Stimulated activated CD8-positive, alpha-beta memory T cell treated with anti-CD3 and anti-CD28 coated beads, Interleukin-15, amount 100 ng/mL, for 1 hour (primary cell): ENCODE measurements at places on chromosomes 6 and 20.
A peak's percentile ranks its signal among the peaks of the same experiment; 100 is the strongest.

DNA sequence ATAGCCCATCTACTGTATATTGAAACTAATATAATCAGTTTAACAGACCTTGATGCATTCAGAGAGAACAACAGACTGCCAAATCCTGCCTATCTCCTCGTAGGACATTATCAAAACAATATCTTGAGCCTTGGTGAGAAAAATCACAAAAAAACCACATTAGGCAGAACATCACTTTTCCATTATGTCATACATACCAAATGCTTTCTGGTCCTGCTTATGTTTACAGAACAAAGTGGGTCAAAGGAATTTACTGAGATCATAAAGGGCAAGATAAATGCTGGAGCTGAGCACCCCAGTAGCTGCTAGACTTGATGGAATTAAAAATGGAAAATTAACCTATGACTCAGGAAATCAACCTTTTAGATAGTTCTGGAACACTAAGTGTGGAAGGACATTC lies 195.3 kb upstream of the KCNK16 start:
- no peak for DNase-seq

GRCh38 chr6:45714741-45715507 lies 300.7 kb downstream of the CLIC5 start:
- peak; percentile 27 for DNase-seq

DNA sequence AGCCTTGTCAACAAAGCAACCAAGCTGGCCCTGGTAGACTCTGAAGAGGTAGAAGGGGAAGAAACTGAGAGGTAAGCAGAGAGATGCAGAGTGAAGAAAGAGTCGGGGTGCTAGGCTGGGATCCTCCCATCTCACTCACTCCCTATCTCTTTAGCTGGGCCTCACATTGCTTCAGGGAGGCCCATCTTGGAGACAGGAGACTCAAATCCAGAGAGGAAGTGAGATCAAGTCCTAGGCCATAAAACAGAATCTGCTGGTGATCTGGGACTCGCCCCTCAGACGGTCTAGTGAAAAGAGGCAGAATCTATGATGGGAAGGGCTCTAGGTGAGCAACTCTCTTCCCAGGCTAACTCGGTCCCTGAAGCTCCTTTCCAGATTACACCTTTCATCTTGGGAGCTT lies 659 bp upstream of the GUCA1B start:
- no peak for DNase-seq

DNA sequence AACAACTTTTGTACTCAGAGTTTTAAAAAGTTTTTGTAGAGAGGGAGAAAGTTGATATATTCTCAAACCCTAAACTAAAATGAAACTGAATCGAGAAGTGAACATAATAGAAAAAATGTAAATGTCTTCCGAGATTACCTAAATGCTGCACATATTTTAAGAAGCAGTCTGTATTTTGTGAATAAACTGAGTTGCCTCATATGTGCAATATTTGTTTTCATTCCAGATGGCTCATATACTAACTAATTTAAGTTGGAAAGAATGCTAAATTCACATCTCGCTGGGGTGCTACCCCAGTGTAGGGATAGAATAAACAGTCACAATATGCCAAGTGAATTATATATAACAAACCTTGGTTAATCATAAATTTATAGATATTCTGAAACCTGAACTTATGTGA lies 285.9 kb upstream of the THEMIS start:
- DNase-seq = no peak

DNA sequence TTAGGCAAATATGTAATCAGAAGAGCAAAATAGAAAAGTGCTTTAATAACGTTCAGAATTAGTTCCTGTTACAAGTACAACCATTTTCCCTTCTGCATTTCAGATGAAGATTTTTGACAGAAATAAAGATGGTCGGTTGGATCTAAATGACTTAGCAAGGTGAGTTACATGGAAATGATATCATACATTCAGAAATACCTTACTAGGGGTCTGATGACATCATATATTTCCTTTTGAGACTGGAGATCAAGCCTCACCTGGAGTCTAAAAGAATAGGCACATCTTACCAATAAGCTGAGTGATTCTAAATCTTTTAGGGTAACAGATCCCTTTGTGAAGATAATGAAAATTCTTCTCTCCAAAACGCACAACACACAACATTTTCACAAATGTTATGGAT lies 29.8 kb downstream of the SCGN start:
- DNase-seq = no peak

DNA sequence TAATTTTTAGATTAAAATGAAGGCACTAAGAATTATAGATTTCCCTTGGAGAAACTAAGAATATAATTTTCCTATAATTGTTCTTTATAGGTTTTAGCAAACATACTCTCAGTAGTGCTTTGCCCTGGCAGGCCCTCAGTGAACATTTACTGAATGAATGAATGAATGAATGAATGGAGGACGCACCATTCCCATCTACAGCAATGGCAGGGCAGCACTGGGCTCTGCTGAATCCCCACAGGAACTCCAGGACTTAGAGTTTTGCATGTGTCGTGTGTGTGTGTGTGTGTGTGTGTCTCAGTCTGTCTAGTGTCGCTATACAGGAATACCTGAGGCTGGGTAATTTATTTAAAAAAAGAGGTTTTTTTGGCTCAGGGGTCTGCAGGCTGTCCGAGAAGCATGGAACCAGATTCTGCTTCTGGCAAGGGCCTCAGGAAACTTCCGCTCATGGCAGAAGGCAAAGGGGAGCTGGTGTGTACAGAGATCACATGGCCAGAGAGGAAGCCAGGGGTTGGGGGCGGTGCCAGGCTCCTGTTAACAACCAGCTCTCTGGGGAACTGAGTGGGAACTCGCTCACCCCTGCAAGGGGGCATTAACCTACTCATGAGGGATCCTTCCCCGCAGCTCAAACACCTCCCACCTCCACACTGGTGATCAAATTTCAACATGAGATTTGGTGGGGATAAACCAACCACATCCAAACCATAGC lies 20.1 kb downstream of the RNASET2 start:
- no peak for DNase-seq

DNA sequence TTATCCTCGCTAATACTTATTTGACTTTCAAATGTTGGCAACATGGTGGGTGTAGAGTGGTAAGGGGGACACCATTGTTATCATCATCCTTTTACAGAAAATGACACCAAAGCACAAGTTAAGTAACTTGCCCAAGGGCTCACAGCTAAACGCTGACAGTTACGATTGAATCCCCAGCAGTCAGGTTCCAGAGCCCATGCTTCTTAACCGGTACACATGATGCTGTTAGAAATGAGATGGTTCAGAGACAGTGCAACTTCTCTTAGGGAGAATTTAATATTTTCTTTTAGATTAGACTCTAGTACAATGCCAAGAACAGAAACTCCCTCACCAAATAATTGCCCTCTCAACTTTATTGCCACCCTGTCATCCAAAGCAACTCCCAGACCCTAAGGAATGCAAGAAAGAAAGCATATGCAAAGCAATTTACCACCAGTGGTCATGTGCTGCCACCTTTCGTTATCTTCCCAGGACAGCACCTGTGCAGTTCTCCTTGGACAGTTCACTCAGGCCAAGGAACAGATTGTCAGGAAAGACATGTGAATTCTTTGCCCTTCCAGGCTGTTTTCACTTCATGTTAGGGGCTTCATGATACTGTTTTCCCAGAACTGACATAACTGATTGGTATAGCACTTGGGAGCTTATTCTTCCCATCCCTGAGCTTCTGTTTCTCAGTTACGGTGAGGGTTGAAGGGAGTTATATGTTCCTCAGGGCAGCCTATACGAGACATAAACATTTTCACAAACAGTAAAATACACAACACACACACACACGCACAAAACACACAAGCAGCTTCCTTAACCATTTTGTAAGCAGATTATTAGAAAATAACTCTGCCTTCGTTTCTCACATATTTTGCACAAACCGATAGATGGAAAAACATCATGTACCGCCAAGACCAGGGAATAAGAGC lies 5.1 kb downstream of the HLA-DMA start:
- no peak for DNase-seq

DNA sequence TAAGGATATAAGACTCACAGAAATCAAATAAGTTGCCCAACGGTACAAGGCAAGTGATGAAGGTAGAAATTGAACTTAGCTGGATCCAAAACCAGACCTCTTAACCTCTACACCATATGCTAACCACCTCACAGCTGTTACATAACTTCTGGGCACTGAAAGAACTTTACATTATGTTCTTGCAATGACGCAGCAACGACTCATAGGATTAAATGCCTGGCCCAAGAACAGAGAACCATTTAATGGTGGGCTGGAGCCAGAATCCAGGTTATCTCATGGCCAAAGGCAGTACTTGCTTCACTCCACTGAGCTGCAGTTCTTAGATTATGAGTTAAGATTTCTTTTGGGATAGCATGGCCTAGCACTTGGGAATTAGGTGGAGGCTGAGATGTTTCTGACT lies 4.4 kb downstream of the TRMT6 start:
- no peak for DNase-seq

DNA sequence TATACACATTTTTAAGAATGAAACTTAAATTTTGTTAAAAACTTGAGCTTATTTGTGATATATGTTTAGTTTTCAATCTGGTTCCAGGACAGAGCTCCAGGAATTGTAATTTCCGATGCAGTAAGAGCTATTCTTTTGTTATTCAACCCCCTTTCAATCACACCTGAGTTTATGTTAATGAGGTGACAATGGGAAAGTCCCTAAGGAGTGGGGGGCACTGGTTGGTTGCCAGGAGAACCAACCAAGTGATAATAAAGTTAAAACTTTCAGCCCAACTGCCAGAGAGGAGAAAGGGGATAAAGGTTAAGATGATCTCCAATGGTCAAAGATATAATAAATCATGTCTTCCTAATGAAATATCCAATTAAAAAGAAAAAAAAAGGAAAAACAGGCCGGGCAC lies 19.8 kb downstream of the MDN1 start:
- DNase-seq = no peak

DNA sequence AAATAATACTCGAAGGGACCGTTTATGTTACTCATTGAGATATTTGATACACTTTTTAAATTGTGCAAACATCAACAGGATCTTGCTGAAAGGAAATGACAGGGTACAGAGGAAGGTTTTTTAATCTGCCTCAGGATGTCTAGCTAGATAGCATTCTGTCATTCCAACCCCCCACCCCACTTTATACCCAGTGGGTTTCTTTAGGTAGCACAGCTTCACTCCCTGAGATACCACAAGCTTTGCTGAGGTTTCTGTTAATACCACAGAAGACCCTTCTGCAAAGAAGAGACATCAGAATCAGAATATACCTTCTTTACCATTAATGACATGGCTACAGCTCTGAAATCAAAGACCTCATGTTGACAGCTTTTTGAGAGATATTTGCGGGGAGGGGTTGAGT lies 1.3 kb downstream of the PHACTR2 start:
- no peak for DNase-seq

DNA sequence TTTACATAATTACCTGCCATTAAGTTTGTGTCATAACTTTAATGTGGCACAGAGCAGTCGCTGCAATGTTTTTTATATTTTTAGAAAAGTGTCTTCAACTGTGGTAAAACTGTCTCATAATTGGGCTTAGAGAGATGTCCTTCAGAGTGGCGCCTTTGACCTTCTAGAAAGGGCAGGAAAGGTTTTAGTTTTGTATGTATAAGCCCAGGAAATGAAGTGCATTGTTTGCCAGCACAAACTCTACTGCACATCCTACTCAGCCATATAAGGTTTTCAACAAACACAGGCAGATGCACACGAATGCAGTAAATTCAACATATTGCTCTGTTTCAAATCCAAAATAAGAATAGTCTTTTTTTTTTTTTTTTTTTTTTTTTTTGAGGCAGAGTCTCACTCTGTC lies 201.4 kb downstream of the ALDH8A1 start:
- no peak for DNase-seq

DNA sequence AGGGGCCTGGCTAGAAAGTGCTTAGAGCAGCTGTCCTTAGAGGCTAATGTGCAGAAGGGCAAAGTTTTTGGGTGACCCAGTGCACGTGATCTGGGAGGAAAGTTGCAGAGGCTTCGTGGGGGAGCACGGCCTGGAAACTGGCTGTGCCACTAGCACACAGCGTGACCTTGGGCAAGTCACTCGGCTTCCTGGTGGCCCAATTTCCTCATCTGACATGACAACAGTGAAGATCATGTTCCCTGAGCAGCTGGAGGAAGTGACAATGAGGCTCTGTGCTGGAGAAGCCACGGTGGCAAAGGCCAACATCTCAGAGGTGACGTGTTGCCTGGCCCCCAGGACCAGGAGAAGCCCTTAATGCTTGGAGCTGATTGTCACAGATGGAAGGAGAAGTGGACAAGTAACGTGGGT lies 99.5 kb downstream of the FOXC1 start:
- no peak for DNase-seq

- DNase-seq = no peak
Measured at GRCh38 chr6:144675231-144675861, 390.2 kb downstream of the UTRN start.

DNA sequence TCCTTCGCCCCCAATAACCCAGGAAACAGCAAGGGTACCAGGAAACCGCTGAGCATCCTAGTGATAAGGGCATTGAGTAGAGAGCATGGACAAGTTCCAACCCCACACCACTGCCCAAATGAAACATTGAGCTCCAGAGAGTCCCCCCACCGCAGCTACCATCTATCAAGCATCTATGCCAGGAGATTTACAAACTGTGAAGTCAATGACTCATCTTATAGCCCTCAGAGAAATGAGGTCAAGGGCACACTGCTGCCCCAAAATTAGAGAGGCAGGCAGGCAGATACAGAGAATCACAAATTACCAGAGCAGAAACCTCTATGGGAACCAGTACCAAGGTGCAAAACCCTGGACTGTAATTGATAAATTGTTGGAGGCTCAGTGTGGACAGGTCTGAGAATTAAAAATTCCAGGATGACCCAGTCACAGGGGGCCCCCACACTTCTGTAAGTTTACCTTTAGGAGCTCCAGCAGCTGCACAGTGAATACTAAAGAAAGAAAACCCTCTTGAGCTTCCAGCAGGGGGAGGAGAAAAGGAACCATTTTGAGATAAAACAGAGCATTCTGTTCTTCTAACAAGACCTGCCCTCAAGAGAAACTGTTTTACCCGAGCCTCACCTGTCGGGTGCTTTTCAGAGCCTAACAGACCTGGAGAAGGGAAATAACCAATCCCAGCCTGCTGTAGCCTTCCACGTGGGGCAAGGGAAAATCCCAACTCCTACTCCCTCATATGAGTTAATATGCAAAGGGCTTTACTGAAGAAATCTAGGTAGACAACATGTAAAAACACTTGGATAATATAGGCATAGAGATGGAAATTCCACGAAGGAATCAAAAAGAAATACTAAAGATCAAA lies 118.0 kb upstream of the ARID1B start:
- no peak for DNase-seq

GRCh38 chr6:169641461-169642085 lies 60.3 kb downstream of the WDR27 start:
- no peak for DNase-seq

- no peak for DNase-seq
Measured at GRCh38 chr6:25405442-25405841, 126.3 kb downstream of the CARMIL1 start.

DNA sequence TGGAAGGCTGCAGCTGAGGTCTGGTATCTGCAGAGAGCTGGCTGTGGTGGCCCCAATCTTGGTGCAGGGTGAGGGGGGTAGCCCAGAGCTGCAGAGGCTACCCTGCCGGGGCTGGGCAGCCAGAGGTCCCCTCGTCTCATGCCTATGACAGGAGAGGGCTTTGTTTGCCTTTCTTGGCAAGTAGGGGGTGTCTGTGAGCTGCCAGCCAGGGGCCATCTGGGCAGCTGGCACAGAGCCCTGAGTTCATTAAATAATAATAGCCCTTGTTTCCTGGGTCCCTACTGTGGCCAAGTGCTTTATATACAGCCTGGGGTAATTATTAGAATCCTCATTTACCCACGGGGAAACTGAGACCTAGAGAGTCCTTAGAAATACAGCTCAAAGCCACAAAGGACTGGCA lies 66.6 kb downstream of the EZR start:
- DNase-seq = no peak
